ENCODE measurements at places on chromosomes 3 and 15.

GRCh38 chr3:66441129-66441528 is 59.7 kb downstream of the LRIG1 start:
- no peak for DNase-seq

DNA sequence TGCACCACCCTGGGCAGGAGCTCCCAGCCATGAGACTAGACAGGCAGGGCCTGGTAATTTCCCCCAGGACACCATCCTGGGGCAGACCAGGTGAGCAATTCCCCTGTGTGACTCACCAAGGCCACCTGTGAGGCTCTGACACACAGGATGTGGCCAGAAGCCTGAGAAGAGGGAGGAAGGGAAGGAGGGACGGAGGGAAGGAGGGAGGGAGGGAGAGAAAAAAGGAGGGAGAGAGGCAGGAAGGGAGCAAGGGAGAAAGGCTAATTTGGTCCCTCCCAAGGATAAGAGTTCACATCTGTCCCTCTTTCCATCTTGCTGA is 25.9 kb downstream of the WNT7A start:
- no peak for DNase-seq

DNA sequence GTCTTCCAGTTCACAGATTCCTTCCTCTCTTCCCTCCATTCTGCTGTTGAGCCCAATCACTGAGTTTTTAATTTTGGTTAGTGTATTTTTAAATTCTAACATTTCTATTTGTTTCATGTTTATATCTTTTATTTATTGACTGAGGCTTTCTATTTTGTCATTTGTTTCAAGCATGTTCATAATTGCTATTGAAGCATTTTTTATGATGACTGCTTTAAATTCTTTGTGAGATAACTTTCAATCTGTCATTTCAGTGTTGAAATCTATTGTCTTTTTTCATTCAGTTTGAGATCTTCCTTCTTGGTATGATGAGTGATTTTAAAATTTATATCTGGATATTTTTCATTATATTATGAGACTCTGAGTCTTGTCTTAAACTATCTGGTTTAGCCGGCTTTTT is 192.3 kb downstream of the RPLP1 start:
- DNase-seq = no peak

GRCh38 chr15:60520825-60521368 is 42.0 kb upstream of the ICE2 start:
- DNase-seq = peak; percentile 83

DNA sequence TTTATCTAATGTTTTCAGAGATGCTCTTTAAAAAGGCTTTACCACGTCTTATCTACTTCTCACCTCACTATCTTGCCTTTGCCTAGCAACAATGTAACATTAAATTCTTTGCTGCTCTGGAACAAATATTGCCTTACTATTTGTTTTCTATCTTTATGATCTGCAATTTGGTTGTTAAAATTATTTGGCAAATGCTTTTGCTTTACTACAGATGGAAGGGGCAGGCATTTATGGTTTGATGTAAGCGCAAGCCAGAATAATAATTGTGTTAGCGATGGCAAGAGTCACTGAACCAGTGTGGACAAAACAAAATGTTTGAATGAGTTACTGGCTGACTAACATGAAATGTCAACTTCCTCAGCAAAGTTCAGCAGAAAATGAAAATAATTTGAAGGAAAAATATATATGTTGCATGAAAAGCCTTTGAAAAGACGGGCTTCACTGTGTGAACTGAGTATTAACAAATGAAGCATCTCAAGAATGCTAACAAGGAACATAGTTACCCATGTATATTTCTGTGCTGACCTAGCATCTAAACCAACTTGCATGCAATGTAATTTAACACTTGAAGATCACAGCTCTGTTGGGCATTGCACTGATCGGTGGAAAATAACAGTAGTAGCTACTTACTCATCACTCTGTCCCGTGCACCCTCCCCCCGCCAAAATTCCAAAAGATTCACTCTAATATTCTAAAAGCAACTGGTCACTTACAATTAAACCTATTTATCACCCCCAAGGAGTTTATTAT is 454.0 kb upstream of the ARHGEF26 start:
- DNase-seq = no peak

DNA sequence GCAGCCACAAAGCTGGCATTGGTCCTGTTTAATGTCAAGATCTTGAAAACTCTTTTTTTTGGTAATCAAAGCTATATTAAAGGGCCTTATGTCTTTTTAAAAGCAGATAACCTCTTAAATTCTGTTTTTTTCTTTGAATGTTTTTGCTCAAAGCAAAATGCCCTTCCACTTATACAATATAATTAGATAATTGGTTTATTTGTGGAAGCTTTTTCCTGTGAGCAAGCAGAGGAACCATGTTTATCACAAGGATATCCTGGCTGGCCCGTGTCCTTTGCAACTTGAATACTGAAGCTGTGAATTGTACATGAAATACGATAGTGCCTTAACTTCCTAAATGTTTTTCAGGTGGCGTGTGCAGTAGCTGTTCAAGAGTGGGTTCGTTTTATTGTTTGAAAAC is 2.6 kb downstream of the ST3GAL6 start:
- no peak for DNase-seq

DNA sequence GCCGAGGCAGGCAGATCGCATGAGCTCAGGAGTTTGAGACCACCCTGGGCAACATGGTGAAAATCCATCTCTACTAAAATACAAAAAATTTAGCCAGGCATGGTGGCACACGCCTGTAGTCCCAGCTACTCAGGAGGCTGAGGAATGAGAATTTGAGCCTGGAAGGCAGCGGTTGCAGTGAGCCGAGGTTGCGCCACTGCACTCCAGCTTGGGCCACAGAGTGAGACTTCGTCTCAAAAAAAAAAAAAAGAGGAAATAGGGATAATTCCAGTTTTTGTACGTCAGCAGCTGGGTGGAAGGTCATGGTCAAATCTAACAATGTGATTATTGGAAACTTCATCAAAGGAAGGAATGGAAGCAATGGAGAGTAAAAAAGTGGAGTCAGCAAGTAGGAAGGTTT is 3.1 kb downstream of the CMC1 start:
- DNase-seq = no peak

GRCh38 chr3:168865022-168865551 is 769.4 kb upstream of the GOLIM4 start:
- DNase-seq = no peak

DNA sequence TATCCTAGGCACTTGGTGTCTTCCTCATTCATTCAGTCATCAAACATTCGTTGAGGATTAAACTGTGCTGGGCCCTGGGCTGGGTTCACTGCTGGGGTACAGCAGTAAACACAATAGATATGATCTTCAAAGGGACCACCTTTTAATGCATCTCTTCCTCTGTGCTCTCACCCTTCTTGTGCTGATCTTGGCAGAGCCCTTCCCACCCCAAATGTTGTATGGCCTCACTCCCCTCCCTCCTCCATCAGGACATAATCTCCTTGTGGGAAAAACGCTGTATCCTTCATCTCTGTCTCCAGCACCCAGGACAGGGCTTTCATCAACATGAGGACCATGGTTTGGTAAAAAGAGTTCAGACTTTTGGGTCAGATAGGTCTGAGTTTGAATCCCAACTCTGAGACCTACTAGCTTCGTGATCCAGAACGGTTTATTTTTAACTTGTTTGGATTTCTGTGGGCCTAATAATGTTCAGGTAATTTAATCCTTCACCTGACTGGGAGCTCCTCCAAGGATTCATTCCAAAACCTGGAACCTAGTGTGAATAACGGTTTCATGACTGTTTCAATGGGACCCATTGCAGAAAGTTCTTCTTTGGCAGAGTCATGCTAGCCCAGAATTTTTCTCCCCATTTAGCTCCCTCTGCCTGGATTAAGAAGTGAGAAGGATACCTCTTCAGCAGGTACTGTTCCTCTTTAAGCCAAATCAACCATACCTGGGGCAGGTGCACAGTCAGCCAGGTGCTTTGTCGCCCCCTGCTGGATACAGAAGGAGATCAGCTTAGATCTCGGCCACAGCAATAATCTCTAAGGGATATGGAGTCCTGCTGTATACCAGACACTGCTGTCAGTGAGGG is 5.2 kb upstream of the WNT7A start:
- DNase-seq = peak; percentile 63

GRCh38 chr15:42640109-42640508 is 64.7 kb downstream of the STARD9 start:
- DNase-seq = no peak

DNA sequence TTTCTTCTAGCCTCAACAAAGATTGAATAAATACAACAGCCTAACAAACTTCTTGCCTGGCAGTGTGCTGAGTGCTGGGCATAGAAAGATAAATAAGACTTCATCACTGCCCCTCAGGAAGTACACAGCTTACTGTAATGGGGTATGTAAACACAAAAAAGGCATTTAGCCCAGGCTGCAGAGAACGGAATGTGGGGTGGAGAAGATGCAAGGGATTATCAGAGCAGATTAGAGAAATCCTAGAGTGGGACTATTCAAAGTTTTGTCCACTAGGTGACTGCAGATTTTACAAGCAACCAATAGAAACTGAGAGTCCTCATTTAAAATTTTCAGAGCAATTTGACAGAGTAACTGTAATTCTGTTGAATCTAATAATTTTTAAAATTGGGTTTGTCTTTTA is 35.4 kb upstream of the TSC22D2 start:
- DNase-seq = no peak

- DNase-seq = no peak
These were observed 102.6 kb upstream of the IL12A start for GRCh38 chr3:159886050-159886449.

DNA sequence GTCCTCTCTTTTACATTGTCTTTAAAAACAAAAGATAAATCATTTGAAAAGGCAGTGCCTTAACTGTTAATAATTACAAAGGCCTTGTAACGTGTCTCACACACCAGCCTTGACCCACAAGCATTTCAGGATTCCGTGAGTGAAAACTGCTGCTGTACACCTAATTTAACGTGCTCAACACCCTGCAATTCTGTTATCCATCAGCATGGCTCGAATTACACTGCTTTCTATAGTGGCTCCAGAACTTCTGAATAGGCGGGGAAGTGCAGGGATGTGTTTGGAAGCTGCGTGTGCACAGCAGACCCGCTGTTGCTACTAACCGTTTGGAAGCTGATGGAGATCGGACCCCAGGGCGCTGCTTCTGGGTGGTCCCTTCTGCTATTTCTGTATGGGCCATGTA is 9.9 kb upstream of the ETFA start:
- no peak for DNase-seq

GRCh38 chr3:12139111-12139511 is 19.6 kb downstream of the TIMP4 start:
- DNase-seq = peak; percentile 51

- peak; percentile 19 for DNase-seq
These were observed 168.1 kb upstream of the MYRIP start for GRCh38 chr3:39641274-39641673.

GRCh38 chr3:7062714-7063113 is 201.8 kb downstream of the GRM7 start:
- no peak for DNase-seq

DNA sequence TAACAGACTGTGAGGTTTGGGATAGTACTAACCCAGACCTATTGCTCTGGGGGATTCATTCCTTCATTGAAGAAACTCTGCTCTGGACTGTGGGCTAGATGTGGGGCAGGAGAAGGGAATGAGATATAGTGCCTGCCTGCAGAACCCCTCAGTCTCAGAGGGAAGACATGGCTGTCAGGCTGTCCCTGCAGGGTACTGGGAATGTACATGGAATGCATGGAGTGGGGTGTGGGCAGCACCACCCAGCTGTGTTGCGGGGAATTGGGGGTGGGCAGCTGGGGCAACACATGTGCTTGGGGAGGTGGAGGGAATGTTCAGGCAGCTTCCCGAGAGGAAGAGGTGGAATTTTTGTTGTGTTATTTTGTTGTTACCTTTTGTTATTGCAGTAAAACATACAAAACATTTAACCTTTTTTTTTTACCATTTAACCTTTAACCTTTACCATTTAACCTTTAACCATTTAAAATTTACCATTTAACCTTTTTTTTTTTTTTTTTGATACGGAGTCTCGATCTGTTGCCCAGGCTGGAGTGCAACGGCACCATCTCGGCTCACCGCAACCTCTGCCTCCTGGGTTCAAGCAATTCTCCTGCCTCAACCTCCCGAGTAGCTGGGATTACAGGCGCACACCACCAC is 7.3 kb downstream of the PAQR5 start:
- DNase-seq = no peak

- DNase-seq = no peak
These were observed 11.8 kb upstream of the CSTA start for GRCh38 chr3:122313281-122313680.

GRCh38 chr3:4528819-4529600 is 35.9 kb downstream of the ITPR1 start:
- DNase-seq = no peak

DNA sequence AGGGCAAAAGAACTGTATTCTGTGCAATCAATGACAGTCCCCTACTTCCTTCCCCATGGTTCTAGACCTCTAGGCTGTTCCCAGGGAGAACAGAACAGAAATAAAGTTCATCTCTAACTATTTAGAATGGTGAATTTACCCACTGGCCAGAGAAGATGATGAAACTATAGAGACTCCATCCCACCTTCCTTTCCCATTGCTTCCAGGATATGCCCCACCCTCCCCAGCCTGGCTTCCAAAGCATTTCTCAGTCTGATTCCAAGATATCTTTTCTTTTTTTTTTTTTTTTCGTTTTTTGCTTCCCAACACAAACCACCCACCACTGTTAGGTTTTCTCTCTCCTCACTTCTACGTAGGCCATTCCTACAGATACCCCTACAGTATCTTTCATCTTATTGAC is 25.1 kb upstream of the SMAD3 start:
- no peak for DNase-seq

DNA sequence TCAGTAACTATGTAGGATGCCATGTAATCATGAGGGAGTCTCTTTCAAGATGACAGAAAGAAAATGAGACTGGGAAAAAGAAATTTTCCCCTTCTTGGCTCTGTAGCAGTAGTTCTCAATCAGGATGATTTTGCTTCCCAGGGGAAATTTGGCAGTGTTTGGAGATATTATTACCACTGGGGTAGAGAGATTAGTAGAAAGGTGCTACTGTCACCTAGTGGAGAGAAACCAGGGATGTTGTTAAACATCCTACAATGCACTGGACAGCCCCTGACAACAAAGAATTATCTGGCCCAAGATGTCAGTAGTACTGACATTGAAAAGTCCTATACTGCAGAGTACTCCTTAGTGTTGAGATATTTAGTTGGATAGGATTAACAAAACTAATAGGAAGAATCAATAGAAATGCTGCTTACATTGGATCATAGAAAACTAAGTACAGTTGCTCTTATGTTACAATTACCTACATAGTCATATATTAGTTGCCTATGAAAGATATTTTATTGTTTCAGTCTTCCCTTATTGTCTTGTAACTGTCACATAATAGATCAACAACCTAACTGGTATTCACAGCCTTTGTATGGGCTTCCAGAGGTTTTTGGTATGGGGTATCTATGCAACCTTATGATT is 433.3 kb downstream of the RAP2B start:
- peak; percentile 13 for DNase-seq

GRCh38 chr3:64190517-64191515 is 34.5 kb downstream of the PRICKLE2 start:
- no peak for DNase-seq
